ENCODE measurements at places on chromosomes 3 and 15.

GRCh38 chr3:29708884-29709283 lies 428.0 kb downstream of the RBMS3 start:
- no peak for DNase-seq

GRCh38 chr3:184751204-184752040 lies 39.6 kb upstream of the MAGEF1 start:
- DNase-seq: no peak

GRCh38 chr3:140421884-140422283 lies 256.0 kb upstream of the TRIM42 start:
- no peak for DNase-seq

- no peak for DNase-seq
Measured at GRCh38 chr3:99119385-99119784, 217.9 kb upstream of the DCBLD2 start.

GRCh38 chr3:33057320-33058298 lies 39.3 kb downstream of the GLB1 start:
- no peak for DNase-seq

- no peak for DNase-seq
Measured at GRCh38 chr3:103919327-103919726, 1447.4 kb upstream of the ALCAM start.
